ENCODE measurements at places on chromosomes 5 and 9. TPM values are rescaled to one million over a fixed set of nuclear protein-coding genes. Genes with fewer than 3 reads are reported as not detected.

DNA sequence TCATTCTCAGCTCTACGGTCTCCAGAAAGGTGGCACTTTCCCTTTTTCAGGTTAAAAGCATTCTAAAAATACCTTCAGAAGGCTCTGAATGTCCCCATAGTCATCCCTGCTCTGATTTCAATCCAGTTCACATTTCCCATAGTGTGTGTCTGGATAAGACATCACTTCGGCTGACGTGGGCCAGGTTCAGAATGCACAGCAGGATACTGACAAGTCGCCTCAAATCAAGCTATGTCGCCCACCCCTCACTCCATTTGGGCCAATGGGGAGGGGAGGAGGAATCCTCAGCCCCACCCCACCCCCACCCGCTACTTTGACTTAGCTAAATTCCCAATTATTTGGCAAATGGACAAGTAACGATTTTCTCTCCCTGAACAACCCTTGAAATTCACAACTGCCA is 148.0 kb downstream of the SLIT3 start:
- H3K4me3 ChIP-seq: no peak overlapping the region
- no peak for DNase-seq
- no peaks in the 10 kb centered on the region for H3K27me3 ChIP-seq
- no peaks in the 10 kb centered on the region for H3K36me3 ChIP-seq
- H3K27ac ChIP-seq: no peak overlapping the region

SLC6A7 gene
- total RNA-seq: not detected

FAM169A gene
- total RNA-seq: 110 TPM

- H3K4me3 ChIP-seq: no peak overlapping the region
- no peaks in the 10 kb centered on the region for H3K27me3 ChIP-seq
- H3K4me1 ChIP-seq: no peaks in the 10 kb centered on the region
- no peak overlapping the region for H3K27ac ChIP-seq
- no peak for DNase-seq
These were observed 29.9 kb upstream of the MYOT start for GRCh38 chr5:137837491-137838394.

LEAP2 gene
- 23.9 TPM for total RNA-seq

GRCh38 chr5:67695369-67695768 is 498.8 kb upstream of the CD180 start:
- H3K36me3 ChIP-seq: no peaks in the 10 kb centered on the region
- H3K4me3 ChIP-seq: no peak overlapping the region
- no peak for DNase-seq
- H3K4me1 ChIP-seq: no peaks in the 10 kb centered on the region
- no peaks in the 10 kb centered on the region for H3K27me3 ChIP-seq
- H3K27ac ChIP-seq: no peak overlapping the region

ENHO gene
- 0.60 TPM for total RNA-seq

DNA sequence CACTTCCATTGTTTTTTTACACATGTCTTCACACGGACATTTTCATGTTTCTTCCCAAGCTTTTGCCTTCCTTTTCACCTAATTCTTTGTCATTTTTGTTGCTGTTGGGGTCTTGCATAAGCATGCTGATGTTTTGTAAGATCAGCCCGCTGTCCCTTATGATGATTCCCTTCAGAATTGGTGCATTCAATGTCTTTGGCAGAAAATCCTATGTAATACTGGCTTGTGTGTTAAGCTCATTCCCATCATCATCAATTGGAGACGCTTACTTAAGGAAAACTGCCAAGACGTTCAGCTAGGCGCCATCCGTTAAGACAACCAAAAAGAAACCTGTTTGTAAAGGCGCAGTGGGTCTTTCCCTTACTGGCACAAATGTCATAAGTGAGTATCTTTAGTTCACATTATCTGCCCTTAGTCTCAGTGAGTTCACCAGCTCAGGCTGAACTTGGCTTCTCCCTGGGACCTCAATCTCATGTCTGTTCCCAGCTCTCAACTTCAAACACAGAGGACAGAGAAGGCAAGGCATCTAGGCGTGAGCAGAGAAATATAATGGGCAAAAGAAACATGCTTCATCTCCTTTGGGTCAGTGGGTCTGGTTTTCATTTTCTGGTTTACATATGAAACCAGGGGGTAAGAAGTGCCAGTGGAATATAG is 97.9 kb downstream of the EFNA5 start:
- no peak overlapping the region for H3K4me3 ChIP-seq
- DNase-seq: no peak
- H3K4me1 ChIP-seq: peaks cover 18% of the 10 kb centered on the region
- no peaks in the 10 kb centered on the region for H3K36me3 ChIP-seq

Measured in HepG2 (cell line).